Caco-2 (cell line): ENCODE measurements at places on chromosomes 1 and 21. TPM values are rescaled to one million over a fixed set of nuclear protein-coding genes. Genes with fewer than 3 reads are reported as not detected.

Gene MIGA1
- total RNA-seq = 12.0 and 12.1 TPM in 2 replicates

Gene PRKACB
- 3.2 and 3.4 TPM in 2 replicates for total RNA-seq

Gene OR10Z1
- not detected in 2 replicates for total RNA-seq

Gene DEPDC1
- total RNA-seq = 19.9 and 20.3 TPM in 2 replicates

Gene GRHL3
- total RNA-seq = 2.3 and 2.7 TPM in 2 replicates

Gene NECTIN4
- total RNA-seq = 0.20 and 0.74 TPM in 2 replicates

Gene CD1D
- total RNA-seq = not detected in 2 replicates

Gene CLCA4
- total RNA-seq = not detected in 2 replicates

Gene C1orf226
- total RNA-seq = 5.3 and 7.3 TPM in 2 replicates

Gene SDC3
- total RNA-seq = 2.9 and 3.7 TPM in 2 replicates

Gene LMOD1
- 0.11 TPM in 1 of 2 replicates, not detected in the other for total RNA-seq

Gene MTARC1
- total RNA-seq = 88.7 and 93.0 TPM in 2 replicates

Gene SLAMF6
- total RNA-seq = not detected in 2 replicates

Gene RAB42
- total RNA-seq = 2.5 and 2.9 TPM in 2 replicates

Gene OR2T2
- total RNA-seq = not detected in 2 replicates

Gene PATJ
- total RNA-seq = 31.6 and 34.5 TPM in 2 replicates

Gene CCSAP
- total RNA-seq = 11.3 and 11.5 TPM in 2 replicates

Gene DENND2D
- 20.4 and 23.2 TPM in 2 replicates for total RNA-seq

Gene SPAG17
- not detected in 2 replicates for total RNA-seq

Gene UBL4B
- not detected in 2 replicates for total RNA-seq

Gene GCSAML
- total RNA-seq = not detected in 2 replicates

Gene SLC45A1
- total RNA-seq = 0.41 and 0.44 TPM in 2 replicates

Gene FCRLB
- total RNA-seq = 0.29 and 0.30 TPM in 2 replicates

Gene WNT3A
- total RNA-seq = 0.09 TPM in 2 replicates

Gene LEFTY1
- not detected in 2 replicates for total RNA-seq

Gene IL19
- total RNA-seq = not detected in 2 replicates

Gene SPRR1A
- total RNA-seq = not detected in 2 replicates

Gene UMODL1
- 0.20 and 0.21 TPM in 2 replicates for total RNA-seq
